Lung microvascular endothelial cell (primary cell): ENCODE measurements at places on chromosomes 4 and X. TPM values are rescaled to one million over a fixed set of nuclear protein-coding genes. Genes with fewer than 3 reads are reported as not detected.
A peak's percentile ranks its signal among the peaks of the same experiment; 100 is the strongest.

DNA sequence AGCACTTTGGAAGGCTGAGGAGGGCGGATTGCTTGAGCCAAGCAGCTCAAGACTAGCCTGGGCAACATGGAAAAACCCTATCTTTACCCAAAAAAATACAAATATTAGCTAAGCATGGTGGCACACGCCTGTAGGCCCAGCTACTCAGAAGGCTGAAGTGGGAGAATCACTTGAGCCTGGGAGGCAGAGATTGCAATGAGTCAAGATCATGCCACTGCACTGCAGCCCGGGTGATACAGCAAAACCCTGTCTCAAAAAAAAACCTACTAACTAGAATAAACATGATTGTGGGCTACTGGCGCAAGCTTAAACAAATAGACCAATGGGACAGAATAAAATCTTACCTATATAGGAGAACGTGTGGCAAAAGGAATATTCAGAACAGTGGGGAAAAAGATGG lies 7.3 kb downstream of the CDKL2 start:
- no peak for DNase-seq

- no peak for DNase-seq
Observed at GRCh38 chr4:156749426-156750403, 221.9 kb downstream of the PDGFC start.

GRCh38 chr4:84317513-84317912 lies 181.6 kb downstream of the NKX6-1 start:
- no peak for DNase-seq

DNA sequence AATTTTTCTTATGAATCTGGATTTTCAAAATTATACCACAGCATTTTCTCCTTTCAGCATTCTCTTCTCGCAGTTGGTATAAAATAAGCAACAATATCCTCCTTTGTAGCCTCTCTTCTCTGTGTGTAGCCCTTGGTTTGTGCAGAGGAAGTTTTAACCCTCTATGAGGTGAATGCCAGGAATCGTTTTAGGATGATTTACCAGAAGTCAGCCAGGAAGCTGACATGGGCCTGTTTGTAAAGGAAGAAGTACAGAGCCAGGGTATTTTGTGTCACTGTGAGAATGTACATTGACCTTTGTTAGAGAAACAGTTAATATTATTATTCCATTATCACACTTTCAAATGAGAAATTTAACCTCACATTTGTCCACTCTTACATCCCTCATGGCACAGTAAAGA lies 88.9 kb upstream of the RPL34 start:
- peak; percentile 36 for DNase-seq

DNA sequence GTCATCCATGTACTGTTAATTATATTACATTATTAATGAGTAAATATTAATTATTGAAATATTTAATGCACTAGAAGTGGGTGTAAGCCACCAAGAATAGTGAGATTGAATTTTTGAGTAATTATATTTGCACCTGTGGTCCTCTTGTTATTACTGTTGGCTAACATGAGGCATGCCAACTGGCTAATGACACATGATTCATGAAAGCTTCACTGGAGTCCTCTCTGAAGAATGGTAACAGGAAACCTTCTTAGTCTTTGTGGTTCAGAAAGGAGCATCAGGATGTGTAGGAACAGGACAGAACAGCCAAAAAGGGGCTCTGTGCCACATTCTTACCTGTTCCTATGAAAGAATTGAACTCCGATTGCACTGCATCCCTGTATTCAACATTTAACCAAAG lies 65.2 kb downstream of the SLC4A4 start:
- no peak for DNase-seq

DNA sequence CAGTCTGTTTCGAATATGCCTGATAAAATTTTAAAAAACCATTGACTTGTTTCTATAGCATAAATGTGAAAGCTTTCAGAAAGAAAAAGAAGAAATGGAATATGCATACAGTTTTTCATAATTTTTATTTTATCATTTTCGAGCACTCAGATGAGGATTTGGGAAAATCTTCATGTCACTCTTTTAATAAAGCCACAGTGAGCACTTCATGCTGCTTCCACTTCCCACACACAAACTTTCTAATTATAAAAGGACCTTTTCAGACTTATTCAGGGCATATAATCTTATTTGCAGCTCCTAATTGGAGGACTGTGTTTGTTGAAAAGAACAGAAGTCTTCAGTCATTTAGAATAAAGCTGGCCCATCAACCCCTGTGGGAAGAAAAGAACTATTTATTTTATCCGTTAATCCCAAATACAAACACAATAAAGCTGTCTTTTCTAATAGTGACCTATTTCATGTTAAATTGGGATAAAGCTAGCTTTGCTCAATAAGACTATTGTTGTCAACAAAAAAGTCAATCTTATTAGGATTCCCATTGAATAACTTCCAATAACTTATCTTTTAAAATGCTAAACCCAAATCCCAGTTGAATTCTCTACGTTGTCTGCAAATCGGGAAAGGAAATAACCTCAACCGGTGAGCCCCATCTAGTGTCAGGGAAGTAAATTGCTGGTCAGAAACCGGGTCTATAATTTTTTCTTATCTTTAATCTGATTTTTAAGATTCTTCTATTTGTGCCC lies 211.5 kb downstream of the PDGFRA start:
- DNase-seq = peak; percentile 47

- DNase-seq = peak; percentile 52
Observed at GRCh38 chr4:78747475-78747922, 28.7 kb upstream of the BMP2K start.

GRCh38 chrX:45762699-45763647 lies 562.3 kb upstream of the DIPK2B start:
- DNase-seq = peak; percentile 48

GRCh38 chr4:60201052-60201673 lies 999.0 kb upstream of the ADGRL3 start:
- peak; percentile 65 for DNase-seq

DNA sequence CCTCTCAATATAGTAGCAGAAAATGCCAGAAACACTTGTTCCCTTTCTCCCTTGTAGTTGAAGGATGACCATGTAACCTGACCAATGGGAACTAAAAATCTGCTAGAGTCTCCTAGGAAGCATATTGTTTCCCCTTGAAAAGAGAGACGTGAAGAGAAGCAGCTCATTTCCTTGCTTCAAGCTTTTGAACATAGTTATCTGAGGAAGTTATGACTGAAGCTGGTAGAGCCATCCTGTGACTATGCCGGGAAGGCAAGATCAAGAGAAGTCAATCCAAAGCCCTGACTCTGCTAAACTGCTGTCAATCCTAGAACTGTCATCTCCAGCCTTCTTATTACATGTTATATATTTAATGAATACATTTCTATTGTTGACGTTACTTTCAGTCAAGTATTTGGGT lies 66.6 kb downstream of the EIF4E start:
- no peak for DNase-seq

DNA sequence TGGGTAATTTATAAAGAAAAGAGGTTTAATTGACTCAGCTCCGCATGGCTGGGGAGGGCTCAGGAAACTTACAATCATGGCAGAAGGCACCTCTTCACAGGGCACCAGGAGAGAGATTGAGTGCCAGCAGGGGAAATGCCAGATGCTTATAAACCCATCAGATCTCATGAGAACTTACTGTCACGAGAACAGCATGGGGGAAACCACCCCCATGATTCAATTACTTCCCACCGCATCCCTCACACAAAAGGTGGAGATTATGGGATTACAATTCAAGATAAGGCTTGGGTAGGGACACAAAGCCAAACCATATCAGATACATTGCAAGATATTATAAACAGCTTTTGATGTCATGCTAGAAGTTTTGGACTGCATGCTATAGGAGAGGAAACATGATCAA lies 204.3 kb downstream of the VEGFC start:
- no peak for DNase-seq

DNA sequence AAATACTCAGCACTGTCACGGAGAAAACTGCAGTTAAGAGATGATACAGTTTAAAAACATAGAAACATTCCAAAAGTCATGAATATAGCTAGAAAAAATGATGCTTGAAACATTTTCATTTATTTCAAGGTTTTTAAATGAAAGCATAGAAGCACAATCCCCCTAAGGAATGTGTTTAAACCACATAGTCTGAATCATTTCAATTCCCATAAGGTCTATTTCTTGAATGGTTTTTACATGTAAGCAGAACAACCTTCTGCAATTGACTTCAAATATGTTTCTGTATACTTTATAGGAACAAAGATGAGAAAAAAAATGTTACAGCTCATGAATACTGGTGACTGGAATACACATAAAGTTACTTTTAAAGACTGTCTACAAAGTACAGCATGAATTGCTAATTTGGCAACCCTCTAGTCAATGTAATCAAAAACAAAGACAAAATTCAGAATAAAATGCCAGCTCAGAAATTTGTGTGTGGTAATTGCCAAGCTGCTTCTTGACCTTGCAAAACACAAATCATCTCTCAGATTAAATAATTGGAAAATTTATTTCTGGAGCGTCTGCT lies 886.4 kb upstream of the ADGRL3 start:
- DNase-seq = no peak

DNA sequence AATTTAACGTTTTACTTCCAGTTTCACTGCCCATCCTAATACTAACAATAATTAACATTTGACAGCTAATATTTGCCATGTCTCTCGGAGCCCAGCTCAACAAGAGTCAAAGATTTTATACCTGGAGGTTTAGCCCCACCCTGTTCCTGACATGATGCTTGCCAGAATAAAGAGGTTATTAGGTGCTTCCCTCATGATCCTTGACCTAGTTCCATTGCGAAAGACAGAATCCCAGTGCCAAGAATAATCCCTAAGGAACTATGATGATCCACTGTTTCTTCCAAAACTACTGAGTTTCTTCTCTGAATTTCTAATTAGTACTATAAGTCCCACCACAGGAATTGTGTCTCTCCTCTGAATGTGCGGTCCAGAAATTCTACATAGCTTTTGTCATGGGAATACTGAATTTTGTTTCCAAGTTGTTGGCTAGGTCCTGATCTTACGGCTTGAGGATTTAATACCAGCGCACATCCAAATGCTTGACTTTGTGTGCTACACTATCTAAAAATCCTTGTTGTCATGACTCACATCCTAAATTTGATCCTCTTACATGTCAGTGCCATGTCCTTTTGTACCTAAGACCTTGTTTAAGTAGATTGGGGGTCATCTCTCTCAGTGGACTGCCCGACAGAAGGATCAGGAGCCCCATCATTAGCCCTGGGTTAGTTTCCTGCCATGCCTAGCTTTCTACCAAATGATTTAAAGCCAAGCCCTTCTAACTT lies 23.1 kb downstream of the ANTXR2 start:
- no peak for DNase-seq

- DNase-seq = no peak
Observed at GRCh38 chr4:182231080-182231479, 12.1 kb upstream of the TENM3 start.

DNA sequence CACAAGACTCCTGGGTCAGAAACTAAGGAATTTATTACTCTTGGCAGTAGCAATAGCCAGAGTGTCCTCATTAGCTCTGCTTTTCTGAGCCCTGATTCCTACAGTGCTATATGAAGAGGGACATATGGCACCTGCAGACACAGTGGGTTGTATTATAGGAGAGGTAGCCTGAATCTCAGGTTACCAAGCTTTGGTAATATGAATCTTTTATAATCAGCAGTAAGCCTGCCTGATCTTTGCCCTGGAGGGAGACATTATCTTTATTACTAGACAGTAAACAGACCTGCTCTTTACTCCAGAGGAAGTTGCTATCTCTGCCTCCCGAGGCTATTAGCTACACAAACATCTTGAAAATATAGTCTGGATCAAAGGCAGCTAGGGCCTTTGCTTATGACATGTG lies 62.5 kb upstream of the HOPX start:
- DNase-seq = no peak

DNA sequence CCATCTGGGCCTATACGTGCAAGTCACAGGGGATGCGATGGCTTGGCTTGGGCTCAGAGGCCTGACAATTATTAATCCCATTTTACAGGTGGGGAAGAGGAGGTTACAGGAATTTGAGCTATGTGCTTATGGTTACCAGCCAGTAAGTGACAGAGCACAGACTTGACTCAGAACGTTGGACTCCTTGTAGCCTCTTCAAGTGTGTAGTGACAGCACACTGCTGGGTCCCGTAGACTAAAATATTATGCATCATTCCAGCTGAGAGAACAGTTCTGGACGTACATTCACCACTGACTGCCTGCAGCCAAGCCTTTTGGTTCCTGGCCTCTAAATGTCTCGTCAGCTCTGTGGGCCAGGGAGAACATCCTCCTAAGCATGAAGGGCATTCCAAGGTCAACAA lies 314.5 kb downstream of the GPAT3 start:
- no peak for DNase-seq

- no peak for DNase-seq
Observed at GRCh38 chr4:99950913-99951254, 809 bp upstream of the H2AZ1 start.

GRCh38 chr4:173024203-173024602 lies 144.4 kb upstream of the GALNT7 start:
- no peak for DNase-seq

DNA sequence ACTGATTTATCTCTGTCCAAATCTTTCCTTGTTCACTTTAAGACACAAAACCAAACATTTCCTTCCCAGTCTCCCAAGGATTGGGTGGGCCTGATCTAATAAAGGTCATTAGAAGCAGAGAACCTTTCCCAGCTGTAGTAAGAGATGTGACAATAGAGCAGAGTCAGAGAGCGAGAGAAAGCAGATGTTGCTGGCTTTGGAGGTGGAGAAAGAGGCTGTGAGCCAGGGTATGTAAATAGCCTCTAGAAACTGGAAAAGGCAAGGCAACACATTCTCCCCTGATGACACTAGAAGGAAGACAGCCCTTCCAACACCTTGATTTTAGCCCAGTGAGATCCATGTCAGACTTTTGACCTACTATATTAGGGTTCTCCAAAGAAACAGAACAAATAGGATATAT lies 337.5 kb upstream of the CASK start:
- DNase-seq = no peak

DNA sequence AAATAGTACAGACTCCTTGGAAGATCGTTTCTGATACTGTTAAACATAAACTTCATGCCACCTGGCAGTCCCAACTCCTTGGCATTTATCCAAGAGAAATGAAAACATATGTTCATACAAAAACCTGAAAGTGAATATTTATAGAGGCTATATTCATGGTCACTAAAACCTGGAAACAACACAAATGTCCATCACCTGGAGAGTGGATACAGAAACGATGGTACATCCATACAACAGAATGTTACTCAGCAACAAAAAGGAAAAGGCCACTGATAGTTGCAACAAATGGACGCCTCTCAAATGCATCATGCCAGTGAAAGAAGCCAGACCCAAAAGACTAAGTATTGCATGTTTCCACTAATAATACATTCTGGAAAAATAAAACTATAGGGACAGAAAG lies 34.0 kb upstream of the SORBS2 start:
- no peak for DNase-seq

DNA sequence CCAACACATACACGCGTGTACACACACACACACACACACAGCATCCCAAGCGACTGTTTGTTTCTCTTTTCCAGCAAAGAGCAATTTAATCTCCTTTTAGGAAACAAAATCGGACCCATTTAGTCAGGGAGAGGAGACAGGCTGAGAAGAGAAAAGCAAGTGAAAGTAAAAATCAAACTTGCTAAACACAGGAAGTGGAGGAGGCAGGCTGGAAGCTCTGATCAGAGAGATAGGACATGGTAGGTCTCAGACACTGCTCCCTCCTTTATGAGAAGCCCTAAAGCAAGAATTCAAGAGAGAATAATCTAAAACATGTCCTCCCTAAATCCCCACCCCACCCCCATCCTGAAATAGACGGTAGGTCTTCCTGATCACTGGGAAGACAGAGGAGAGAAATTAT lies 62.3 kb downstream of the GPC3 start:
- no peak for DNase-seq

The GC gene
- not detected in 2 replicates for total RNA-seq

The LRPAP1 gene
- total RNA-seq = 27.0 and 31.9 TPM in 2 replicates

The INPP4B gene
- total RNA-seq = 11.3 and 33.5 TPM in 2 replicates

The POF1B gene
- total RNA-seq = 2.2 and 5.4 TPM in 2 replicates

The CWH43 gene
- total RNA-seq = not detected in 2 replicates

The MTTP gene
- not detected in 2 replicates for total RNA-seq

The SLC39A8 gene
- total RNA-seq = 3.3 and 5.0 TPM in 2 replicates

The DCAF4L1 gene
- under 0.01 TPM in 2 replicates for total RNA-seq
